EL (cell line): ENCODE measurements at places on chromosomes 5 and 9.

- no peak for DNase-seq
Observed at GRCh38 chr5:68369457-68370125, 154.0 kb downstream of the PIK3R1 start.

- DNase-seq: no peak
Observed at GRCh38 chr9:21985964-21986667, 8.1 kb downstream of the CDKN2A start.

DNA sequence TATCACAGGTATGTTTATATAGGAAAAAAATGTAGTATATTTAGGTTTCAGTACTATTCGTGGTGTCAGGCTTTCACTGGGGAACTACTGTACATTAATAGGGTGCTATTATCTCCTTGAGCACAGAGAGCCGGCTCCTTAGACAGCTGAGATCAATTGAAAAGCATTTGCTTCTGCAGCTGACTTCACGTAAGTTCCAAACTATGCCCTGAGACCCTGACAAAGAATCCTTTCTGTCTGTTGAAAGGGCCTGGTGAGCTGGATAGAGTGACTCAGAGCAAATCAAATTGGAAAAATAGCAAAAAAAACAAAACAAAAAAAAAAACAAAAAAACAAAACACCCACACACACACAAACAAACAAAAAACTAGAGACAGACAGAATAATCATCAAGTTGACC lies 652.0 kb downstream of the MTRR start:
- DNase-seq: no peak

- no peak for DNase-seq
Observed at GRCh38 chr5:72183101-72183520, 75.8 kb downstream of the MAP1B start.

DNA sequence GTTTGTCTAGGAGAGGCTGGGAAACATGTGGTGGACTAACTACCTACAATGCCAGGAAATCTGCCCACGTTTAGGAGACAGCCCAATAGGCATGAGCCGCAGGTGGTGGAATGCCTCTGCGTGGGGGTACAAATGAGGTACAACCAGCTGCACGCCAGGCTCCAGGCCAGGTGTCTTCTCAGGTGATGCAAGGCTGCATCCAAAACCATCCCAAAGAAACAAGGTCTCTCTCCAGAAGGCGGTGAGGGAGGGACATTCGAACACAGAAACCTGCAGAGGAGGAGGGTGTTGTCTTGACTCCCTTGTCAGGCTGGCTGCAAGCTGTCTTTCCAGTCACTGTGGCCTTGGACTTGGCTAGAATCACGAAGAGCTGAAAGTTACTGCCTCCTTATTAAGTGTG lies 11.6 kb downstream of the ANKH start:
- DNase-seq: no peak

DNA sequence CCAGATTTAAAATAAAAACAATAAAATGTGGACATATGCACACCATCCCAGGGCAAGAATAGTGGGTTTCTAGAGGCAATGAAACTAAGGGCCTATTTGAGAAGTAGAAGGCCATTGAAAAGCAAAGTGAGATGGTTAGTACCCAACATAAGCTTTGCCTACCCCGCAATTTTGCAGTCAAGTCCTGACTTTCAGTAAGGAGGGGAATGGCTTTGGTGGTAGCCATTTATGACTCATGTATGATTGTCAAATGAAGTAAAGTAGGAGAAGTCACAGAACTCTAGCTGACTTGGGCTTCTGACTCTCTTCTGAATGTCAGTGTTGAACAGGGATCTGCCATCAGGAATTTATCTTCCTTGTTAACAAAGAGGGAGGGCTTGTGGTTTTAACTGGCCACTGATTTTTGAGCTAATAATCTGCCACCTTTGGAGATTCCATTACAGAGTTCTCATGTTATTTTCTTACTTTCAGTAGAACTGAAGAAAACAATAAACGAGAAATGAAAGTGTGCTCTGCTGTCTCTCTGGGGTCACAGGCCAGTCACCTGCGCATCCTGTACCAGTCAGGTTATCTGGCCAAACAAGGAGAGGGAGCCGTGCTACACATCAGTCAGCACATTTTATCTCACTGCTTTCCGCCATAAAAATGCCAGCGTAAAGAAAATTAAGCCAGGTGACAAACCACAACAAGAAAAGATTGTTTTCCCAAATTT lies 14.3 kb upstream of the SNCAIP start:
- no peak for DNase-seq

GRCh38 chr5:155807884-155808576 lies 518.9 kb upstream of the SGCD start:
- no peak for DNase-seq

- DNase-seq: peak; percentile 52
Observed at GRCh38 chr9:27528076-27528885, 1.3 kb downstream of the MOB3B start.

DNA sequence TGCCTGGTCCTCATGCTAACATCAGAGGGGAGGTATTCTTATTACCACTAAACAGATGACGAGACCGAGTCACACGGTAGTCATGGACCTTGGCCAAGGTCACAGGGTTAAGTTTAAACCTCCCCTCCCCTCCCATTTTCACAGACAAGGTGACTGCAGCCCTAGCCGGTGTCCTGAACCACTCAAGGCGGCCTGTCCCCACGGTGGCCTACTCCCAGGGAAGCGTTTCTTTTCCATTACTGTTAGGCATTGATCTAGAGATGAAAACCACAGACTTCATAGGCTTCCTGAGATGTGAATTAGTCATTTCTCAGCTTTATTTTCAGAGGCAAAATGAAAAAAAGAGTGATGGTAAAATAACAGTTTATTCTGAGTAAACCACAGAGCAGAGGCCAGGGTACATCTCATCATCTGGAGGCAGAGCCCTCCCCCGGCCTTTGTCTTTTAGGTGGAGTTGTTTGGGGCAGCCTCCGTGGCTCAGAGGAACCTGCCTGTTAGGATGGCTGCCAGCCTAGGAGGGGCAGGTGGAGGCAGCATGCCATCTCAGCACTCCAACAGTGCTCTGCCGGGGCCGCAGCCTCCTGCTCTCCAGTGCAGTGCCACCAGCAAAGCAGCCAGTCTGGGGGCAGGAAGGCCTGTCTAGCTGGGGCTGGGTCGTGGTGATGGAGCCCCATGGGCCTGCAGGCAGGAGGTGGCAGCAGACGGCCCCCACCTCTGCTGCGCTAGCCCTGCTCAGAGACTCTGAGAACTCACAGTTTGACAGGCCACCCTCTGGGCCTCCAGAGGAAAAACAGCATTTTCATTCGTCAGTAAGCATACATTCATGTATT lies 71.2 kb downstream of the RAPGEF1 start:
- peak; percentile 75 for DNase-seq

DNA sequence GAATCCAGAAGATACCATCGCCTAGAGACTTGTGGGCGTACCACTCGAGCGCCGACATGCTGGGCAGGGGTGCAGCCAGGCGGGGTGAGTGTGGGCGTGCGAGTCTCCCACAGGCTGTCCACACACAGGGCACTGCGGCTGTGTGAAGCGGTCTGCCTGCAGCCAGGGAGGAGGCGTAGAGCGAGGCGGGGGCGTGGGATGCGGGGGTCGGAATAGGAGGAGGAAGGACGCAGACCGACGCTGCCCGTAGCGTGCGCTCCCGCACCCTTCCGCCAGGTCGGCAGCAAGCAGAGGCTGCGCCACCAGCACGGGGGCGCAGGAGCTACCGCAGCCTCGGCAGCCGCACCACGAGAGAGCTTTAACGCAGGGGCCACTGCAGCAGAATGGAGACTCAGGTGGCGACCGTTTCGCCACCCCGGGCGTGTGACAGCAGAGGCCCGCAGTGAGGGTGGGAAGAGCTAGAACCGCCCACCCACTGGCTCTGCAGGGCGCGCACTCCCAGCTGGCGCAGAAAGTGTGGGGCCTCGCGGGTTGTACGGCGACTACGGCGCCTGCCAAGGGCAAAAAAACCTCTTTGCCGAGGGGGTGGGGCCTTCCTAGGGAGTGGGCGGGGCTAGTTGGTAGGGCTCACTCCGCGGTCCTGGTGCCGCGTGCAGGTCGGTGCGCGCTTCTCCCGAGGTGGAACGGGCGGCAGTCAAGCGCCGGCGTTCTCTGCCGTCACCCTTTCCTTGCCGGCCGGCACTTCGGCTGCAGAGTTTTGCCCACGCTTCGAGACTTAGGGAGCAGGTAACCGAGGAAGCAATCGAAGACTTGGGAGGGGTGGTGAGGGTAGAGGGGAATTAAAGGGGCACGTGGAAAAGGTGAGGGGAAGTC lies at the start of the genes MBLAC2 and POLR3G:
Gene MBLAC2 (minus strand): TSS at position 537 of the 873 bp plus-strand sequence. CDS start 479 bp downstream, at position 58.
Gene POLR3G (plus strand): TSS at position 630 of the 873 bp plus-strand sequence. CDS start 10,704 bp downstream, outside the sequence.
- DNase-seq: peak; percentile 92

DNA sequence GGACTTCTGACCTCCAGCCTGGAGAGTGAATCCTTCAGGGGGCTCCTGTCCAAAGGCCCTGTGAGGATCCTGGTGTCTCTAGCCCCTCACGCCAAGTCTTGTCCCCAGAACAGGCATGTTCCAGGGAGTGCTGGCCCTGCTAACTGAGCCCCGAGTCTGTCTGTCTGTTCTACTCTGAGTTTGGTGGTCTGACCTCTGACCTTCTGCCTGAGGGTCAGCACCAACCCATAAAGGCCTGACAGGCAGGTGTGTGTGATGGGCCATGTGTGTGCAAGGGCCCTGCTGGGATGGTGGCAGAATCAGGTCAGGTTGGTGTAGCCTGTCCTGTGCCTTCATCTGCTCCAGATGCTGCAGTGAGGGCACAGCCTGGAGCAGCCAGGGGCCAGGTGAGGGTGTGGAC lies 46.3 kb downstream of the PHF2 start:
- DNase-seq: no peak

DNA sequence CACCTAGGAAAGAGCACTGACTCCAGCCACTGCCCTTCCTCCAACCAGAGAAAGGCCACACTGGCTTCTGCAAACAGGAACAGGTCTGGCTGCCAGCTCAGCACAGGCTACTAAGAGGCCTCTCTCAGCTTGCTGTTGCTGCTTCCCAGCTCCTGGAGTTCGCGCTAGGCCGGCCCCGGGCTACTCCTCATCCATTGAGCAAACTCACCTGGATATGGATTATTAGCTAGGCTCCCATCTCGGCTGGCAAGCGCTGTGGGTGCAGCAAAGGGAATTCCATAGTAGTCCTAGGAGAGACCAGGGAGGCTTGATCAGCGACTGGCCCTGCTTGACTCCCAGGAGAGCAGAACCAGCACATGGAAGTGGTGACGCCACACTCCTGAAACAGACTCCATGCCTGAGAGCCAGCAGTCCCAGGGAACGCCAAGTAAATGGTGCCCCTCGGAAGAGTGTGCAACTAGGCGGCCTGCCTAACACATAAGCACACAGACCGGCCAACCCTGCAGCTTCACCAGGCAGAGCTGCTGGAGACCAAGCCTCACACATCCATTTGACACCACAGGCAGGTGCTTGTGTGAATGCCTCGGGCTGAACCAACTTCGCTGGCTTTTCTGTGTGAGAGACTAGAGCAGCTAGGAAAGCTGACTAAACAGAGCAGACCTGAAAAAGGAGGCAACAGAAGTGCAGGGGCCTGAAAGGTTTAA lies 107.2 kb downstream of the UBE2R2 start:
- DNase-seq: no peak

GRCh38 chr5:85278193-85278592 lies 893.5 kb upstream of the EDIL3 start:
- DNase-seq: no peak

GRCh38 chr9:7802666-7803065 lies 3.1 kb upstream of the DMAC1 start:
- no peak for DNase-seq
